ENCODE measurements at places on chromosomes 4 and X.

- DNase-seq, result no peak
Measured at GRCh38 chr4:40401631-40402030, 66.5 kb downstream of the CHRNA9 start.

DNA sequence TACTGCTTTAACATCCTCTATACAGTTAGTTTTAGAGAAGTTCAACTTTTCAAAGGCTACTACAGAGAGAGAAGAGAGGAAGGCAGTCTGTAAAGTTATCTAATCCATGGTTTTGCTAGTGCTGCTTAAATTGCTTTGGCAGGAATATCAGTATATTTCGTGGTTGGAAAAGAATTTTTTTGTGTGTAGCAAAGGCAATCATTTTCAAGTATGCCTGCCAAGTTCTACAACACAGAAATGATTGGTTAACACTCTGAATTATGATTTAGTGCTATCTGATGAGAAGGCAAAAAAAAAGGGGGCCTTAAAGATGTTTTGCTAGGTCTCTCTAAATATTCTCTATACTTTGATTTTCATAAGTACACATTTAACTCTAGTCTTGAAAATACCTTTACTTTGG, 133.1 kb downstream of the JADE1 start:
- no peak for DNase-seq

- DNase-seq, result no peak
Measured at GRCh38 chr4:148986951-148987350, 544.7 kb upstream of the NR3C2 start.

- DNase-seq, result no peak
Measured at GRCh38 chr4:165288226-165288625, 39.2 kb upstream of the MSMO1 start.

DNA sequence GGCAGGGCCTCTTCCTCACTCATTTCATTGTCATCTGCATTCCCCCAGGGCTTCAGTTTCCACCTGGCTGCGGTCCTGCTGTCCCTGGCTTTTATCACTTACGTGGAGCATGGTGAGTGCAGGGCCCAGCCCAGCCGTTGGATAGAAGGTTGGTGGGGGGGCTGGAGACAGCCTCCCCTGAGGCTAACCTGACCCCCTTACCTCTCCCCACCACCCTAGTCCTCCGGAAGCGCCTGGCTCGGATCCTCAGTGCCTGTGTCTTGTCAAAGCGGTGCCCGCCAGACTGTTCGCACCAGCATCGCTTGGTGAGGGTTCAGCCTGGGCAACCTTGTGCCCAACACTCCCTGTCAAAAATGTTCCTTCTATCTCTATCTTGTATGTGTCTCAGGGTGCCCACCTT, 5.8 kb upstream of the EBP start:
- DNase-seq, result no peak

DNA sequence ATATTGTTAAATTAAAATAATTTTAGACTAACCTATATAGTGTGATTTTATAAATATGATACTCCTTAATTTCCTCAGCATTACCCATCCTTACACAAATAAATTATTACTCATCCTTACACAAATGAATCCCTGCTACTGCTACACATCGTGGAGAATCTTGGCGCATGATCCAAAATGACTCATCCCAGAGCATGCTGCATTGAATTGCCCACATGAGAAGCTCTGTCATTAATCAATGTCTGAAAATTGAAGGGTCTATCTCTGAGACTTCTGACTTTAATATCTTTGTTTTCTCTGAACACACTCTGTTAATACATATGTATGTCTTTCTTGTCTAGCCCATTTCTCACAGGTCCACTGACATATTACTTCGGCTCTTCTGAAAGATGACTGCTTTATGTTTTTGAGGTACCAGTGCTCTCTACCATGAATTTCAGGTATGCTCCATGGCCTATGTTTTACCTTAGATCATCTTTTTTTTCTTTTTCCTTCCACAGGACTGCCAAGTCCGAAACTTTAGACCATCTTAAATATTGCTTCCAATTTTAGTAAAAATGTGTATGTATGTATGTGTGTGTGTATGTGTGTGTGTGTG, 15.7 kb upstream of the DUSP21 start:
- no peak for DNase-seq

DNA sequence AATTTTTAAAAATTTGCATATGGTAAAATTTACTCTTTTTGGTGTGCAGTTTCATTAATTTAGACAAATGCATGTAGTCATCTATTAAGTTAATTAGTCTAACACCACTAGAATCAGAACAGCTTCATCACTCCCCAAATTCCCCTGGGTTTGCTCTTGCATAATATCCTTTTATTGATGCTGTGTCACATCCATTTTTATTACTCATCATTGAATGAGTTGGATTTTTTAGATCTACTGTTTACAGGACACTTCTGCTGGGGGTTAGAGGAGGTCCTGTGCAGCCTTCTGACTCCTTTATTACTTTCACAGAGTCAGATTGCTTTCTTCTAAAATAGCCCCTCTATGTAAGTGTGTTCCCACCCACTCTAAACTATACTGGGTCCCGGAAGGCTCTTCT, 65.9 kb downstream of the MTHFD2L start:
- no peak for DNase-seq

GRCh38 chr4:152693871-152694270, 14.1 kb upstream of the TMEM154 start:
- DNase-seq, result no peak
